Fibroblast of lung (primary cell): ENCODE measurements at places on chromosomes 3 and 15. TPM values are rescaled to one million over a fixed set of nuclear protein-coding genes. Genes with fewer than 3 reads are reported as not detected.

GRCh38 chr3:116912116-116912515, 202.5 kb downstream of the TUSC7 start:
- DNase-seq: no peak

GRCh38 chr3:901953-902778, 190.7 kb upstream of the CNTN6 start:
- peak; percentile 22 for DNase-seq

Gene LRRC49
- polyA plus RNA-seq: 10.0 and 16.2 TPM in 2 replicates

Gene OSTN
- 0.34 and 0.99 TPM in 2 replicates for polyA plus RNA-seq
